Stimulated activated CD8-positive, alpha-beta memory T cell treated with anti-CD3 and anti-CD28 coated beads, Interleukin-4, amount 100 ng/mL, for 24 hours (primary cell): ENCODE measurements at places on chromosomes 3 and 15.

DNA sequence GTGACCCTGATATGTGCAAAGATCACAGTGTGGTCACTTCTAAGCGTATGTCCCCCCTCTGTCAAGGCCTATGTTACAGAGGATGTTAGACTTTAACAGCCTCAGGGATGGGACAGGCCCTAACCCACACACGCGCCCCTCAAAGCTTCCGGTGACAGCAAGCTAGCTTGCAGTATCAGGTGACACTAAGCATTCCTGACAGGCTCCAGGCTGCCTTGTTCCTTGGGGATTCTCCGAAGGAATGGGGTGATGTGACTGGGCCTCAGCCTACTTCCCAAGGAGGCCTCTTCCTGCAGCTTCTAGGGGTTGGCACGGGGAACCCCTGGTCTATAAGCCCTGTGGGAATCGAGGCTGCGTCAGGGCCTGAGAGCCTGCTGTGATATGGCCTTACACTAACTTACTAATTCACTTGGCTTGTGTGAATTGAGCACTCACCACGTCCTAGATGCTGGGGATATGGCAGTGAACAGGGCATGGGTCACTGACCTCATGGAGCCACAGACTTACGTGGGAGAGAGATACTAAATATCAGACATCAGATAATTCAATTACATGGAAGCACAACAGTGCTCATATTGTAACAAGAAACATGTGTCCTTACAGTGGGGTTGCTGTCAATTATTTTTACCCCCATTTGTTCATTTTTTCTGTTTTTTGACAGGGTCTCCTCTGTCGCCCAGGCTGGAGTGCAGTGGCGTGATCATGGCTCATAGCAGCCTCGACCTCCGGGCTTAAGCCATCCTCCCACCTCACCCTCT is 11.4 kb upstream of the SPTBN5 start:
- no peak for DNase-seq

- DNase-seq: no peak
Measured at GRCh38 chr3:8283193-8283592, 218.4 kb upstream of the LMCD1 start.

GRCh38 chr15:44636976-44637375 is 26.5 kb downstream of the SPG11 start:
- no peak for DNase-seq

- DNase-seq: no peak
Measured at GRCh38 chr3:130948929-130949328, 55.0 kb downstream of the ATP2C1 start.

GRCh38 chr3:17075907-17076306 is 191.2 kb downstream of the PLCL2 start:
- no peak for DNase-seq

DNA sequence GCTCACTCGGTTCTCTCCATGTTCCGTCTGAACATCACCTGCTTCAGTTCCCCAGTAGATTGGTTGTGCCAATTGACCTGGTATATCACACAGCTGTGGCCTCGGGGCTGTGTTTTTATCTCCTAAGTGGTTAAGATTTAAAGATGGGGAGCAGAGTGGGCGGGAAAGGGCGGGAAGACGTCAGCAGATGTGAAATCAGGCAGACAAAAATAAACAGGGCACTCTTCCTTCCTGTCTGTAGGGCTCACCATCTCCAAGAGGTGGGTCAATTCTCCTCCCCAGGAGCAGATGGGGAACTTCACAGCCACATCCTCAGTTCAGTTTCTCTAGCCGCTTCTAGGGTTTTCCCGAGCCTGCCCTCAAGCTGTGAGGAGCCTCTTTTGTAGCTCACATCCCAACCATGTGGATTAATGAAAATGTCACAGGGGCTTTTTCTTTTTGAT is 26.8 kb upstream of the LIMD1 start:
- peak; percentile 10 for DNase-seq

DNA sequence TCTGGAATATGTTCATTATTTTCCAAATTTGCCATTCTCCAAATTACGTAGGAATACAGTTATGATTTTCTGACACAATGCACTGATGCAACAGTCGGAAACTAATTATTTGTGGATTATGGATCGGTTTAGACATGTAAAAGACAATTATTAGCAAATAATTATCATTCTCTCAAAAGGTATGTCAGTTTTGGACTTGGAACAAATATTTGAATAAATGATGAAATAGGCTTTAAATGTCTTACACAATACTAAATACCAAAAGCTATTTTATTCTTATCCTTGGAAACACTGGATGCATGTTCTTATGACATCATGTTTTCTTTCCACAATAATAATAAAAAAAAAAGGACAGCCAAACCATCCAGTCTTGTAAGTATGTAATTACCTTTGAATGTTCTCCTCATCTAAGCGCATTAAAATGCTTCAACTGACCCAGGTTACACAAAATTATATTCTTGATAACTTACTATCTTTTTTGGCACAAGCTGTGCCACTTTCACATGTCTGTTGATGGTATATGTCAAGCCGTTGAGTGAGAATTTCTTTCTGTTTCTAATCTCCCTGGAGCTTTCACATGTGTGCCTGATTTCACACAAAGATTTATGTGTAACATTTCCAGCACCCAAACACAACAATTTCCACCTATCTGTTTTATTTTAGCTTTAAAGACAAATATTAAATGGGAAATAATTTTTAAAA is 238.5 kb upstream of the ZNF385D start:
- no peak for DNase-seq

DNA sequence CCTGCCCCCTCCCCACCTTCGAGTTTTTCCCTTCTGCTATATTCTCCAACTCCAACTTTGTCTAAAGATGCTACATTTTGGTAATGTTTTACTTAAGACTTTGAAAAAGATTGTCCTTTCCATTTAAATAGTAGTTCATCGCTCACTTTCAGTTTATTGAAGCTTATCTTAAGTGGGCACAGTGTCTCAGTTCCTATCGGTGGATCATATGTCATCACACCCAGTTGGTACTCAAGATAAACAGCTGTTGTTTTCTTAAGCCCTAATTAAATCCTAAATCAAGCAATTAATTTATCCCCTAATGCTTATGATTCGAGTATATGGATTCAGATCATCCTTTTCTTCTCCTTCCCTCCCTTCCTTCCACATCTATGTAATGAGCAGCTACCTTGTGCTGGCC is 210.7 kb downstream of the TLE3 start:
- no peak for DNase-seq

GRCh38 chr15:57634290-57634689 is 42.6 kb downstream of the MYZAP start:
- no peak for DNase-seq

DNA sequence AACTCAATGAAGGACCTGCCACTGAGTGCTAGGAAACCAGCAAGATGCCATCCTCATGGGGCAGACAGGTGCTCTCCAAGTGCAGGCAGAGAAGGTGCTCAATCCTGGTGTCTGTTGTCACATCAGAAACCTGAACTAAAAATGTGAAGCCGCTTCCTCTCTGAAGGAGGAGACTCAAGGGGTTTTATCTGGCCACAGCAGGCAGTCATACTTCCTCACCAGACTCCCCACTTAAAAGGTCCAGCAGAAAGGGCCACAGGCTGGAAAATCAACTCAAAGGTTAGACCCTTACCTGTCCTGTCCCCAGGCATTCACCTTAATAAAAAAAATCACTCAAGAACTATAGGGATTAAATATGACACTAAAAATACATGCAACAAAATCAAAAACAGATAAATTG is 4.8 kb downstream of the CCDC12 start:
- no peak for DNase-seq

DNA sequence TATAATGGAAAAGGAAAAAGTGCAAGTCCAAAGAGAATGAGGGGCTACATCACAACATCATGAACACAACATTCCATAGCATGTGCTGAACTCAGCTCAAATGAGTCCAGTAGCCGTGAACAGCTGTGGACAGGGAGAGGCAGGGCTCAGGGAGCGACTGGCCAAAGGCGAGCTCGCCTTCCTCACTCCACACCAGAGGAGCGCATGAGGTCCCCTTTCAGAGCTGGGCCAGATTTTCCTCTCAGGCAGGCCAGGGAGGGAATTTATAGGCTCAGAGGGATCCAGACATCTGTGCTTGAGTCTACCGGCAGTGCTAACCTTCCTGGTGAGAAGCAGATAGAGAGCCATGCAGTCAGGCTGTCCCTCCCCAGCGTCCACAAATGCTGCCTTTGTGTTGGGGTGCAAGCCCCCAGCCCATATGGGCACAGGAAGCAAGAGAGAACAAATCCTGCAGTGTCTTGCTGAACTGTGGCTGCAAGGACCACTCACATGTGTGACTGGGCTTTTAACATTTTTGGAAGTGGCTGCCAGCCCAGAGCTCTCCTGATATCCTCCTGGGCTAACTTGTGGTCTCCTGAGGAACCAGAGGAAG is 32.5 kb downstream of the ARHGEF3 start:
- DNase-seq: no peak

DNA sequence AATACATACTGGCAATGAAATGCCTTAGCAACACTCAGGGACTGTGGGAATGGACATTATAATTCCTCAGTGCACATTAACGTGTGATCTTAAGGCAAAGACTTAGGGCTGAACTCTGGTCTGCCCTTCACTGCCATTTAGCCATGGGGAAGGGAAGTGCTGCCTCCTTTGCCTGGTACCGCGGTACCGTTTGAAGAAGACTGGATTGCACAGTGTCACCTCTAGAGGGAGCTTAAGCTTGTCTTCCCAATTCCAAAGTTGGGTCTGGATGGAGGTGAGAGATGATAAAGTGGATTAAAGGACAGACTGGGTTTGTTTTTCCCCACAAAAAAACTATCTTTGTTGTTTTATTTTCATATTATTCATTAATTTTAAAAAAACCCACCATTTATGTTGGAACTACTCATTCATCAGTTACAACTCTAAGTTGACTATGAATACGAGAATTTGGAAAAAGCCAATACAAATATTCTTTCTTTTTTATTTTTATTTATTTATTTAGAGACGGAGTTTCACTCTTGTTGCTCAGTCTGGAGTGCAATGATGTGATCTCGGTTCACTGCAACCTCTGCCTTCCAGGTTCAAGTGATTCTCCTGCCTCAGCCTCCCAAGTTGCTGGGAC is 60.0 kb upstream of the SYN2 start:
- DNase-seq: no peak

GRCh38 chr3:69296995-69297394 is 88.9 kb downstream of the FRMD4B start:
- DNase-seq: no peak

DNA sequence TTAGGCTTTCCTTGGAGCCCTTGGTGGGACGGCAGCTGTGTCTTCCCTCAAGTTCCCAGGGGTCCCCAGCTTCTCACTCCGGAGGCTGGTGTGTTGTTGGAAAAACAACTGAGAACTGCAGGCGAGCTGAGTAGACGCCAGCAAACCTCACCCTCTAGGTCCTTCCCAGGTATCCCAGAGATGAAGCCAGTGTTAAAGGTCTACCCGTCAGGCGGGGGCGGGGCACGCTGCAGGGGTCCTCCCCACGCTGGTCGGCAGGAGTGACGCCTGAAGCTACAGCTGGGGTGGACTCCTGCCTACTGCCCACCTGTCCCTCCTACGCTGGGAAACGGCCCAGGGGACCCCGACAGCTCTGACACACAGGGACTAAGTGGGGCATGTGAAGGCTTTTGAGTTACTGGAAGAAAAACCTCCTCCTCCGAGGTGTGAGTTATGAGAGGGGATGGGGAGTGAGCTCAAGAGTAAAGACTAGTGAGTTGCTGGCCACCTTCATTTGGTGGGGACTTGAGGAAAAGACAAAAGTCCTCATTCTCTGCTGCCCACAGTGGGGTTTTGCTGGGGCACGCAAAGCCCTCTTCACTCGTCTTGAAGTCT is 32.2 kb upstream of the SNRPA1 start:
- DNase-seq: no peak

DNA sequence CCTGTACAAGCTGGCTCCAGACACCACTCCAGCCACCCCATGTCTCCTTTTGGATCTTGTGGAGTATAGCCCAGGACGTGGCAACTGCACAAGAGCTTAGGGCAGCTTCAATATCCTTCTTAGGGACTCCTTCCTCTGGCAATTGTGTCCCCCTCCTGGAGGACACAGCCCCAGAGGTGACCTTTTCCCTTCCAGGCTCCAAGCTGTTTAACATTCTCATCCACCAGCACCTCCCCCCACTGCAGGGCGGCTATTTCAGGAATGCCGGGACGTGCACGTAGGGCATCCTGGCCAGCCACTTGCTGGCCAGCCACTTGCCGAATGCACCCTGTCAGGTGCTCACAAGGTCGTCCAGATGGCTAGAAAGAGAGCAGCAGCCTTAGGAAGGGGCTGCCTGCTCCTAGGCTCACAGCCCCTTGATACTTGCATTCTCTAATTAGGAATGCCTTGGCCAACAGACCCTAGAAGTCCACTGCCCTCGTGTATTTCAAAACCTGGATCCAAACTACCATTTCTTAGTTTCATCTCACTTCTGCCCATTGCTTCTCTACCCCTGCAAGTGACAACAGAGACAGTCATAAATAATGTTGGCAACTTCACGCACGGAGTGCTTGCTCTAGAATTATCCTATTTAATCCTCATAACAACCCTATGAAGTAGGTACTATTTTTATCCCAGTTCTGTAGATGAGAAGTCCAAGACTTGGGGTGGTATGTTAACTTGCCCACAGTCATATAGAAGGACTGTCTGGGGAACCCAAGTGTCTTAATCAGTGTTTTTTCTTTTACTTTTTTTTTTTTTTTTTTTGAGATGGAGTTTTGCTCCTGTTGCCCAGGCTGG is 24.5 kb upstream of the IDH2 start:
- DNase-seq: no peak

DNA sequence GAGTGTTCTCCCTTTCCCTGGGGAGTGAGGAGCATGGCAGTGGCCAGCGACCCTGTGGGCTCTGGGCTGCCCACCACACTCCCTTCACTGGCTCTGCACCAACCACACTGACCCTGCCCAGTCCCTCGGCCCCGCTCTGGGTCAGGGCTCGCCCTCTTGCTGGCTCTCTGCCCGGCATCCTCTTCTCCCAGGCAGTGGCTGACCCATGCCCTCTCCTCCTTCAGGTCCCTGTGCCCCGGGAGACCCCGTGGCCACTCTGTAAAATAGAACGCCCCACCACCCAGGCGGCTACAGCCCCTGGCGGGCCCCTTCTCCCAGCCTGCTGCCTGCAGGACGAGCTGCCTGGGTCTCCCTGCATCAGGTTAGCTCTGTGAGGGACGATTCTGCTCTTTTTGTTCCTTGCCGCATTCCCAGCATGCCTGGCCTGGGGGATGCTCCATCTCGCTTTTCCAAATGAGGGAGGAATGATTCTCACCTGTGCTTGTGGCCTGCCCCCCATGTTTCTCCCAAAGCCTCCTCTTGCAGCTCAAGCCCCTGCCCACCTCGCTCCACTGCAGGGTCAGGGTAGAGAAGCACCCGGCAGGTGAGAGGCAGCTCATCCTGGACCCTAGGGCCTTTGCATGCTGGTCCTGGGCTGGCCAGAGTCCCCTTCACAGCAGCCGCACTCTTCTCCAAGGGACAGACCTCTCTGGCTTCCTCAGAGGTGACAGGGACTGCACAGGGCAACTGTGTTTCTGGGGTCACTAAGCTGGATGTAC is 14.5 kb upstream of the CFAP100 start:
- no peak for DNase-seq

- DNase-seq: no peak
Measured at GRCh38 chr15:43550527-43551363, 33.3 kb downstream of the MAP1A start.

- no peak for DNase-seq
Measured at GRCh38 chr15:54559405-54560069, 581.3 kb downstream of the UNC13C start.

- DNase-seq: peak; percentile 52
Measured at GRCh38 chr3:111859061-111859973, at the start of gene PHLDB2. Gene PHLDB2, plus strand, starts transcription at chr3:111859265. Its CDS starts 24,813 bp downstream, at chr3:111884078.
